Eye (tissue), 1 donor: ENCODE measurements at places on chromosomes 12 and 14.
A peak's percentile ranks its signal among the peaks of the same experiment; 100 is the strongest.

- DNase-seq = no peak
These were observed 9.8 kb upstream of the NFKBIA start for GRCh38 chr14:35414365-35414764.

DNA sequence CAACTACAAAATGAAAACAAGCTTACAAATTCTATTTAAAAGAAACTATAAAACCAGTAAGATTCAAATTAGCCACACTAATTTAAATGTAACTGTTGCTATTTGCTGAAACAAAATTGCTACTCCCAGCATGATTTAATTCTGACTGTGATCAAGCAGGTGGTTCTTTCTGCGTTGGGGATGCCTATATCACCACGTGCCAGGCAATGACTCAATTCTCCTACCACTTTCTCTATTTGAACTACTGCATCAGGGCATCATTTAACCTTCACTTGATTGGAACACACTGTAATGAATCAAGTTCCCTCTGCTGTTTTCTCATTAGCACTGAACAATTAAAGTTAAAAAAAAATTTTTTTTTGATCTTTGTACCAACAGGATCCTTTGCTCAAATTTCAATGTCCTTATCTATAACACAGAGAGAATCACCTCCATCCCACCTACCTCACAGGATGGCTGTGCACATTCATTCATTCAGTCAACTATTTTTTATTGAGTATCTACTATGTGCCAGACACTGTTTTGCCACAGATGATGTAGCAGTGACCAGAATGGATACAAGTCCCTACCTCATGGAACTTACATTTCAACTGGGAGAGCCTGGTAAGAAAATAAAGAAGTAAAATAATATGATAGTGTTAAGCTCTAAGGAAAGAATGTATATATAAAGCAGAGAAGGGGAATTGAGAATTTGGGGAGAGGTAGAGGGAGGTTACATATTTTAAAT, 8.0 kb upstream of the ACTN1 start:
- no peak for DNase-seq

DNA sequence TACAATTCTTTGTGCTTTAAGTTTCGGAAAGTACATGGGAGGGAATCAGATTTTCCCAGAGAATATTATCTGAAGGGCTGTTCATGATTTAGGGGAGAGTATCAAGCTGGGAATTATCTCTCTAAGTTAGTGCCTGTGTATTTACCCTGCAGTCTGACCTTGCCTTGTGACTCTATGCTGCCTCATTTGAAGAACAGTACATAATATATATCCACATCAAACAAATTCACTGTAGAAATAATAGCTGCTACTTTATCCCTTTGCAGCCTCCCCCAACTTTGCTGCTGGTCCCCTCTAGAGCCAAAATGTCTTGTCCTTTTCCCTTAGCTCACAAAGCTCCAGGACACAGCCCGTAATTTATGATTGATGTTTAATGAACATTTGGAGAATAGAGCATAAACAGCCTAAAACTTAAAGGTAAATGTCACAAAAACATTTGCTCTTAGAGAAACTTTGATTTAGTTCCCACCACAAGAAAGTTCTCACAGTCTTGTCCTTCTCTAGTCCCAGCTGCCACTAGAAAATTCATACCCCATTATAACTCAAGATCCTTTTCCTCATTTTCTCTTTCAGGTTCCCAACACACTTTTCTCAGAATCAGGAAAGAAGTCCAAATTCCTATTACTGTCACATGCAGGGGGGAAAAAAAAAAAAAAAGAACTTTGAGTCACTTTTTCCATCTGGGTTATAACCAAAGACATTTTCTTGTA, 1009.6 kb downstream of the FLRT2 start:
- no peak for DNase-seq

- DNase-seq = no peak
These were observed 3.7 kb downstream of the ANG start for GRCh38 chr14:20692116-20692751.

GRCh38 chr14:99548871-99549515, 55.0 kb downstream of the CCDC85C start:
- peak; percentile 38 for DNase-seq

GRCh38 chr12:64088431-64089349, 133.4 kb downstream of the KICS2 start:
- peak; percentile 56 for DNase-seq
